ENCODE measurements at places on chromosomes 2 and 18.

GRCh38 chr2:18154812-18155211 lies 276.3 kb downstream of the KCNS3 start:
- no peak for DNase-seq

DNA sequence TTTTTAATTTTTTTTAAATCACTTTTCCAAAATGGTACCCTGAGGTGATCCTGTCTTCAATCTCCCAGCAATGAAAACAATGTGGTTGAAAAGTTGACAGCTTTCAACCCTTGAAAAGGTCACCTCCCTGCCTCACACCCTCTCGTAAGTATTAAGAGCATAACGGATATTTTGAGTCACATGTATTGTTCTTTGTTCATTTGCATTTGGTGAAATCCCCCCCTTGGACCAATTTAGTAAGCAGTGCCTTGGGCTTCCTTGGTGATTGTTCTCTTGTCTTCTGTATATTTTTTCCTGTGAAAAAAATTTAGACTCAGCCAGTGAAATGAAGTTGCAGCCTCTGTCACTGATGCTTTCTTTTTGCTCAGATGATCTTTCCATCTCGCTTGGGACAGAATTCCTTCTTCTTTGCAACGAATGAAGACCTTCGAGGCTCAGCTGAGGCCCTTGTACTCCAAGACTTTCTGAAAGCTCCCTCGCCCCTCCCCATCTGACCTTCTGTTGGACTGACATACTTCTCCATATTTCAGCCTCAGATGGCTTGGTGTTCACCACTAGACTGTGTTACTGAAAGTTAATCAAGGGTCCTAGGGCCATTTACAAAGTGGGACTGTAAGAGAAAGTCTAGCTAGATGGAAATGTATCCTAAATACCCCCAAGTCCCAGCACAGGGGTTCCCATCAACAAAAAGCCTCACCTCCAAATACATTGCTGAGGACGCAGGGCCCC lies 158.4 kb downstream of the BCL2 start:
- peak; percentile 42 for DNase-seq

GRCh38 chr2:62968668-62969067 lies 82.0 kb upstream of the OTX1 start:
- no peak for DNase-seq

DNA sequence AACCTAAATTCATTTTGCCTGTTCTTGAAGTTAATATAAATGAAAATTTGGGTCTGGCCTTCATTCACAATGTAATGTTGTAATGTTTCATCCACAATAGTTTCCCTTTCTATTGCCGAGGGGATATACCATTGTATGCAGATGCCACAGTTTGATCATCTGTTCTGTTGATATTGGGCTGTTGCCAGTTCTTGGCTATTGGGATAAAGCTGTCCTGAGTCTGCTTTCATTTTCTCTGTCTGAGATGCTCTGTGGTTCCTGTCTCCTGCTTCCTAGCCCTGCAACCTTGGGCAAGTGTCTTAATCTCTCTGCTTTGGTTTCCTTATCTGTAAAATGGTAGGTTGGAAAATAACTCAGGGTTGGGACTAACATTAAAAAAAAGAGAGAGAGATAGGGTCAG lies 25.2 kb downstream of the B3GNT2 start:
- DNase-seq = no peak

DNA sequence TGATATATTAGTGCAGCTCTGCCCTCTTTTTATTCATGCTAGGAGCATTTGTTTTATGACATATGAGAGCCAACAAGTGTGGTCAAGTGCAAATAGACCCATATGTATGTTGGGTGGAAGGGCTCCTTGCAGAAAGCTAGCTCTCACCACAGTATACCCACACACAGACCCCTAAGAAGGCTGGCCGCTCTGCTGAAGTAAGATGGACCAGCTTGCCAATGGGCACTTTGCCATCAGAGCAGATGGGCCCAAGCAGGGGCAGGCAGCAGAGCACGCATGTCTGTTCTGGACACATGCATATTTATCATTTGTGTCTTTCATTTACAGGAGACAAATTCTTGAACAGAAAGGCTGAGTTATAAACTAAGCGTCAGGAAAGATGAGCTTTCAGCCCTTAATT lies 187.5 kb upstream of the DTNA start:
- DNase-seq = no peak

GRCh38 chr18:5309888-5310470 lies 14.5 kb upstream of the ZBTB14 start:
- DNase-seq = peak; percentile 62

DNA sequence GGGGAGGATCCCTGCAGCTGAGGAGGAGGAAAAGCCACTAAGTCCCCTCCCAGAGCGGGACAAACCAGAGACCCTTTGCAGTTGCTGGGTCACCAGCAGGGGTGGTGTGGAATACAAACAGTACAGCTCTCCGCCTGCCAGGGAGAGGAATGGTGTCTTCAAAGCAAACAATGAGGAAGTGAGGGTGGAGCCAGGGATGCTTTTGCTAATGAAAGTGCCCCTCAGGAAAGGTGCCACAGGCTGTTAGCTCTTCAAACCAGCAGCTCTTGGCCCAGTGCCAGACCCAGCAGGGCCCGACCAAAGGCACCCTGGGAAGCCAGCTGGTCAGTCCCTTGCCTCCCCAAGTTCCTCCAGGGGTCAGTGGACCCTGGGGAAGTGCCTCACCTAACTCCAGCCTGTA lies 102.8 kb downstream of the HIBCH start:
- peak; percentile 33 for DNase-seq

- no peak for DNase-seq
Observed at GRCh38 chr2:104758199-104758620, 95.7 kb upstream of the POU3F3 start.

DNA sequence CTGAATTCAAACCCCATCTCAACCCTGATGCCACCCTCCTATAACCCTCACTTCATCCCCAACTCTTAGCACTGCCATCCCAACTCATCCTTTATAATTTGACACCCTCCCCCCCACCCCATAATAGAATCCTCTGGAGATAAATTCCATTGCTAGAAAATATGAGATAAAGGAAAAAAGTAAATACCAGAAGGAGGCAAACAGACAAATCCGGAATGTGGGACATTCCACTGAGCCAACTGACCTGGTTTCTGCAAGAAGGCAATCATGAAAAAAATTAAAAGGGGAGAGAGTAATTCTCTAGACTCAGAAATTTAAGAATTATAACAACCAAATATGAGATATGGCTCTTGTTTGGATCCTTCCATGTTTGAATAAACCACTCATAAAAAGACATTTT lies 132.4 kb downstream of the CYP26B1 start:
- no peak for DNase-seq

DNA sequence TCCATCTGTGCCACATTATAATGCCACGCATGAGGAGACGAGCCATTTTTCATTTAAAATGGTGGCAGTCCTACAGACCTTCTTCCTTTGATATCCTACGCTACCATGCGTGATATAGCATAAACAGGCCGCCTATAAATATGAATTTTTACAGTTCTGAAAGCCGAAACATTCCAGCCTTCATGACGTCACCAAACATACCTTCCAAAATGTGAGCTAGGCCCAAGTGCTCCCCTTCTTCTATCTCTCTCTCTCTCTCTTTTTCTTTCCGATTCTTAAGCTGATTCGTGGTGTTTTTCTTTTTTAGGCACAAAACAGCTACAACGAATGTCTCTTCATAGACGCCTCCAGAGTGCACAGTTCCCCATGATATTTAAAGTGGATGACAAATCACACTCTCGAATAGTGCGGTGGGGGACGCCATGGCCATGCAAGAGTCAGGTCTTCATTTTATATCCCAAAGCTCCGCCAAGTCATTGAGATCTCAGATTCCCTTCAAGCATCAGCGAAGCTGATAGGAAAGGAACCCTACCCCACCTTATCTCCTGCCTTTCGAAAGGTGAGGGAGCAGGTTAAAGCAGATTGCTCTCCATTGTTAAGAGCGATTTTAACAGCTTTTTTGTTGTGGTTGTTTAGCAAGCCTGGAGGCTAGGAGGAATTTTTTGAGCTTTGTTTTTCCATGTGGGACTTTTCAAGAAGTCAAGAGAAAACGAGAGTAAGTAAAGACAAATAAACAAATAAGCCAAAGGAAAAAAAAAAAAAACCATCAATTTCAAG lies 436.3 kb downstream of the CMPK2 start:
- DNase-seq = no peak

GRCh38 chr2:60534052-60534685 lies 19.3 kb downstream of the BCL11A start:
- no peak for DNase-seq

DNA sequence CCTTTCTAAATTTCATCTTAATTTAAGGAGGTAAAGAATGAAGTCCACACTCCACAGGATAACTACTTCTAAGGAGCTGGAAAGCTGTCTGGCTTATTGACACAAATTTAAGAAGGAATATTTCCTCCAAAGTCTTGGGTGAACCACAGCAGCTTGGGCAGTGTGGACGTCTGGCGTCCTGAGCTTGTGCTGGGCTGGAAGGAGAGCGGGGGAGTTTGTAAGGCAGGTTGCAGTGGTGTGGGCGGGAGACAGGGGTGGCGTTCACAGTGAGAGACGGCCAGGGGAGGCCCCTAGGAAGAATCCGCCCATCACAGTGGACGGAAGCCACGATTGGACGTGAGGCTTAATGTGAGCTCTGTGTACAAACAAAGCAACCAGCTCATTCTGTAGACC lies 25.7 kb downstream of the ADI1 start:
- DNase-seq = no peak

GRCh38 chr2:240672076-240672700 lies 10.5 kb downstream of the AQP12B start:
- no peak for DNase-seq

DNA sequence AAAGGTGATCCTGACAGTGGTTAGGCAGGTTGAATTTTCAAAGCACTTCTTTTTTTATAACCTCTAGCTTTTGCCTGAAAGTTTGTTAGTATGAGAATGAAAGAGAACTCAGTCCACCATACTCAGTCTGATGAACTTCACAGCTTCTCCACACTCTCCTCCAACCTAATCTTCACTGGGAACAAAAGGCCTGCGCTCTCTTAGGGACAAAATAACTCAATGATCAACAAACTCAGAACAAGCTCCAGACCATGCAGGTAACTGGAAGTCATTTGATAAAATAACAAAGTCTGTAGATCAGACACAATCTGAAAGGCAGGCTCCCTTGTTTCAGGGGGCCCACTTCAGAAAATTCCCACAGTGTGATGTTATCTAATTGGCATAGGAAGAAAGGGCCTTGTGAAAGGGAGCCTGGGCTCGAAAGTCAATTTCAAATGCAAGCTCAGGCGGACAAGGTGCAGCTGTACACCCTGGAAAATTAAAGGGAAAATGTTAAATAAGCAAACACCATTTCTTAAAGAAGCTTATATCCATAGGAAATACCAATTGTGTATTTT lies 142.2 kb downstream of the STK39 start:
- DNase-seq = no peak

DNA sequence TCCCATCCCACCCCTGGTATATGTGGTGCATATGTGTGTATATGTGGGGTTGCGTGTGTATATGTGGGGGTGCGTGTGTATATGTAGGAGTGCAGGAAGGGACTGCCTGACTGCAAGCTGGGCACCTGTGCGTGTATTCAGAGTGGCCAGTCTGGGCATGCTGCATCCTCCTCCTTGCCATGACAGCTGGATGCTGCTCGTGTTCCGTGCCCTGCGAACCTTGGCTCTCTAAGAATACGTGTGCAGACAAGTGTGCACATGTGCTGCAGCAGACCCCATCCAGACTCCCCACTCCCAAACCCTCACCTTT lies 222.1 kb downstream of the CELF4 start:
- no peak for DNase-seq

DNA sequence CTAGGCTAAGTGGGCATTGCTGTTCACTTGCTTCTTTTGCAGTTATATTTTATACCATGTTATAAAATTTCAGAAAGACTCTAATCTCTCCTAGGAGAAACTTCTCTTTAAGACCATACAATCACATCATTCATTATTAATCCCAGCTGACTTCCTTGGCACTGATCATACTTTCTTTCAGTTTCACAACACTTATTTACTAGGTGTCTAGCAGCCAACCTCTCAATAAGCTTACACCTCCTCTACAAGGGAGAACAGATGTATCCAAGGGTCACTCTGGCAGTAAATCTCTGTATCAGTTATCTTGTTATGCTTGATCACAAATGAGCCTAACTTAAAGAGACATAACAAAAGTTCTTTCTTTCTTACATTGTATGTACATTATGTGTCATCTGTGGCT lies 69.8 kb upstream of the EPB41L5 start:
- DNase-seq = no peak

- no peak for DNase-seq
Observed at GRCh38 chr18:42533009-42533575, 578.1 kb downstream of the PIK3C3 start.

GRCh38 chr2:156826341-156826933 lies 390.3 kb downstream of the GPD2 start:
- no peak for DNase-seq

- DNase-seq = no peak
Observed at GRCh38 chr2:106618614-106619013, 131.4 kb downstream of the CD8B2 start.

DNA sequence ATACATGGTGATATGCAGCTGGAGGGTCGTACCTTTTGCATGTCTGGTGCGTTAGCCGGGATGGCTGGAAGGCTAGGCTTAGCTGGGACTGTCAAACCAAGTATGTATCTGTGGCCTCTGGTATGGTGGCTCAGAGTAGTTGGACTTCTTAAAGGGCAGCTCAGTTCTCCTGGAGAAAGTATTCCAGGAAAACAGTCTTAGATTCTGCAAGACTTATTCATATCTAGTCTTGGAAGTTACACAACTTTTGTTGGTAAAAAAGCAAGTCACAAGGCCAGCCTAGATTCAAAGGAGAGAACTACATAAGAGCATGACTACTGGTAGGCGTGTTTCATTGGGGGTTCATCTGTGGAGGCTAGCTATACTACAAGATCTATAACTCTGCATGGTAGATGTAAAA lies 45.5 kb downstream of the EML4 start:
- no peak for DNase-seq

- peak; percentile 28 for DNase-seq
Observed at GRCh38 chr18:79200546-79201268, 131.5 kb downstream of the ATP9B start.

GRCh38 chr2:14601156-14601770 lies 31.3 kb upstream of the LRATD1 start:
- no peak for DNase-seq

DNA sequence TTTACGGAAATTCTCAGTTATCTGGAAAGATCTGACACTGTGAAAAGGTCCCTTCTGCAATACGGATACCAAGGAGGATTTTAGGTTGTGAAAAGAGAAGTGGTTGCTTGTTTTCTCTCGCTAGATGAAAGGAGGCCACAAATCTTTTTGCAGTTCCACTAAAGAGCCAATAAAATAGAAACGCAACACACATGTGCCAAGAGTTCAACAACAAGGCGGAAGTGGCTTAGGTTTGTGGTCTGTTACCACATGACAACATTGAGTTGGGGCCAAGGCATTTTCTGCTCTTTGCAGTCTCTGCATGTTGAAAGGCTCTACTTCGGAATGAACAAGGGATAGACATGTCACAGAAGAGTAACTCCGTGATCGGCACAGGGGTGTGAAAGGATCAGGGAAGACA lies 115.7 kb upstream of the OSR1 start:
- no peak for DNase-seq

GRCh38 chr2:201231781-201232466 lies 28.4 kb upstream of the CASP8 start:
- DNase-seq = peak; percentile 96

- DNase-seq = no peak
Observed at GRCh38 chr2:71143782-71144181, 13.3 kb downstream of the MPHOSPH10 start.

All from OCI-LY7 (cell line).